ENCODE measurements at places on chromosomes 6 and 20. TPM values are rescaled to one million over a fixed set of nuclear protein-coding genes. Genes with fewer than 3 reads are reported as not detected.
A peak's percentile ranks its signal among the peaks of the same experiment; 100 is the strongest.

Gene FOXC1
- 8.3 TPM for total RNA-seq

Gene GRM1
- total RNA-seq = not detected

Gene LGSN
- total RNA-seq = not detected

Gene CDSN
- not detected for total RNA-seq

Gene SRSF12
- 6.8 TPM for total RNA-seq

Gene TRIM31
- total RNA-seq = 12.3 TPM

Gene MACROD2
- not detected for total RNA-seq

Gene MPIG6B
- not detected for total RNA-seq

Gene CD83
- 0.29 TPM for total RNA-seq

Gene OPRM1
- not detected for total RNA-seq

Gene EYS
- not detected for total RNA-seq

Gene MMP24OS
- total RNA-seq = 39.3 TPM

Gene FHL5
- 4.9 TPM for total RNA-seq

Gene ZNF831
- 1.2 TPM for total RNA-seq

Gene PPP1R3G
- total RNA-seq = not detected

Gene GTSF1L
- not detected for total RNA-seq

GRCh38 chr20:40949346-40949745, 79.3 kb upstream of the TOP1 start:
- no peak for DNase-seq

GRCh38 chr6:136822046-136822375, 381 bp upstream of the PEX7 start:
- no peak for DNase-seq

DNA sequence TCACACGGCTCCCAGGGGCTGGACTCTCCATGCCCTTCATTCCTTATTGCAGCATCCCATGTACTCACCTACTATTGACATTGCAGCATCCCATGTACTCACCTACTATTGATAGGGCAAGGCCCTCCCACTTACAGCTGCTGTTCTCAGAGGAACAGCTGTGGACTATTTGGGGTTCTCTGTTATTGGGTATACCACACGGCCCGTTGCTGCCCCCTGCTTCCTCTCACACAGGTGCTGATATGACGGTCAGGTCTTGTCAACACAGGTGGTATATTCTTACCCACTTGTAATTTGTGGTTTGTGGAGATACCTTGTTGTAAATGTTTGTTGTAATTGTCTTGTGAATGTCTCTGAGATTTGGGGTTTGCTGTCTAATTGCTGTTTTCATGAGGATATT, 18.8 kb downstream of the ALDH5A1 start:
- DNase-seq = no peak

DNA sequence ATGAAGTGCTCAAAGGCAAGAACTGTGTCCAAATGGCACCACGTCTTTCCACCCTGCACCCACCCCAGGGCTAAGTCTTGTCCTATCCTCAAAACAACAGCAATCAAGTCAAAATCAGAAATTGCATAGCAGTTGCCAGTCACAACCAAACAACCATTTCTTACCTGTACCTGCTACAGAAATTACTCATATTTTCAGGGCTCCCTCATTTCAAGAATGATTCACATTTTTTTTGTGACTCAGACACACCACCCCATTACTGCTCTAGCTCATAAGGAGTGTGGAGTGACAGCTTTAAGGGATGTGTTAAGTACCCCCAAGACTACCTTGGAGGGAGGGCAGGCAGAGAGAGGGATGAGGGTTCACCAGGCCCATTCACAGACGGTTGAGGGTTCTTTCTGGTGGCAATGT, 111.7 kb downstream of the TRERF1 start:
- no peak for DNase-seq

GRCh38 chr6:169108753-169109152, 144.9 kb downstream of the THBS2 start:
- DNase-seq = no peak

- DNase-seq = no peak
These were observed 2.9 kb downstream of the DDX39B start for GRCh38 chr6:31538805-31539400.

- DNase-seq = no peak
These were observed 135.6 kb upstream of the UST start for GRCh38 chr6:148611213-148611612.

- no peak for DNase-seq
These were observed 14.5 kb downstream of the CD109 start for GRCh38 chr6:73710470-73710869.

GRCh38 chr20:20404633-20405032, 36.7 kb downstream of the INSM1 start:
- DNase-seq = no peak

DNA sequence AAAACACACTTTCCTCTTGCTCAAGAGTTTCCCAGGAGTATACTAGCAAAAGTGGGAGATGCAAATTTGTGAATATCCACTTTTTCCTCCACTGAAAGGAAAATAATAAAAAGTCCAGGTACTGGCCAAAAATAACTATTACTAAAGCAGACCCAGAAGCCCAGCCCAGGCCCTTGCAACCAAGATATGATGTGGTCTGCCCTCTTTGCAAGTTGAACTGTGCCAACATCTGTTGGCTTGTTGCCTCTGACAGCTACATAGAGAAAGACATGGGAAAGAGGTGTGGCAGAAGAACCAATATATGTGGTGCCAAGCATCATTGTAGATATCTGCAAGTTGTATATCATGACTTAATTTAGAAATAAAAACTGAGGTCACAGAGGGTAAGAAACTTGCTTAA, 78.4 kb upstream of the JAG1 start:
- no peak for DNase-seq

DNA sequence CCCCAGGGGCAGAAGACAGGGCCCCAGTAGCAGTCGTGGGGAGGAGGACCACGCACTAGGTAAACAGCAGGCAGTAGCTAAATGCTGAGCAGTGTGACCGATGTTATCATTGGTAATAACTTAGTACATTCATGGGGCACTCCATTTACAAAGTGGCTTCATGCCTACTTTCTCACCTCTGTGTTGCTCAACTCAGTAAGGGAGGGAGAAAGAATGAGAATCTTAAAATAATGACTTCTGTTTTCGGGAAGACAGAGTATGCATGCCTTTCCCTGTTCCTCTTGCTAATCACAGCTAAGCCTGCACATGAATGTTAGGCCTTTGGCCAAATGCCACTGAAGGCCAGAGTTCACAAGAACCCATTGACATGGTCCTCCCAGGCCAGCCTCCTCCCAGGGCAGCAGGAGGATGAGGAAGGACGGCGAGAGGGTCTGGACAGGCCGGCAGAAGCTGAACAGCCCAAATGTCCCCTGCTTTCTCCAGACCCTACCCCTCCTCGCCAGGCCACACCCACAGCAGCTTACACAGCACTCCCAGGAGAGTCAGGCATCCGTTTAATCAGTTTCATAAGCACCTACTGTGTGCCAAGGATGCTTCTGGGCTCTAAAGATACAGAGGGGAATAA, 183.4 kb downstream of the ANKRD60 start:
- no peak for DNase-seq

- no peak for DNase-seq
These were observed 163.1 kb upstream of the CCN2 start for GRCh38 chr6:132114201-132114825.

GRCh38 chr20:37347347-37347823, 1.4 kb downstream of the SRC start:
- no peak for DNase-seq

DNA sequence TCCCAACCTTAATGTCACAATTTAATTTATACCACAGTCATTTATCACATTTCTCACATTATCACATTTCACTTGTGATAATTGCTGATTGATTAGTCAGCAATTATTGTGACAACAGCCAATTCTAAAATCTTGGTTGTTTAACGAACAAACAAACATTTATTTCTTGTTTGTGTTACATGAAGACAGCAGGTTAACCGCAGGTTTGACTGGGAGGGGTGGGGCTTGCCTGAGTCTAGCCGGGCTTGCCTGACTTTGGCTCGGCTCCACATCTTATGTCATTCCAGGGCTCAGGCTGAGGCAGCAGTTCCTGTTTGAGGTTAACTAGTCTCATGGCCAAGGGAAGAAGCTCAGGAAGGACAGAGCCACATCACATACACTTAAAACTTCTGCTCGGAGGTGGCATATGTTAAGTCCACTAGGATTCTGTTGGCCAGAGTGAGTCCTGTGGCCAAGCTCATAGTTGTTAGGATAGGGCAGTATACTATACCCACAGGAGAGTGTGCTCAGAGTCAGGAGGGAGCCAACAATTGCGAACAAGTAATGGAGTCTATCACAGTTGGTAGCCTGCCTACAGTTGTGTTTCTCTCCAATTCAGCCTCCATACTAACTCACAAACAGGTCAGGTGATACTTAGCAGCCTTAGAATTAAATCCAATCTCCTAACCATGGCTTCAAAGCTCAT, 90.0 kb upstream of the IFNGR1 start:
- DNase-seq = peak; percentile 86

DNA sequence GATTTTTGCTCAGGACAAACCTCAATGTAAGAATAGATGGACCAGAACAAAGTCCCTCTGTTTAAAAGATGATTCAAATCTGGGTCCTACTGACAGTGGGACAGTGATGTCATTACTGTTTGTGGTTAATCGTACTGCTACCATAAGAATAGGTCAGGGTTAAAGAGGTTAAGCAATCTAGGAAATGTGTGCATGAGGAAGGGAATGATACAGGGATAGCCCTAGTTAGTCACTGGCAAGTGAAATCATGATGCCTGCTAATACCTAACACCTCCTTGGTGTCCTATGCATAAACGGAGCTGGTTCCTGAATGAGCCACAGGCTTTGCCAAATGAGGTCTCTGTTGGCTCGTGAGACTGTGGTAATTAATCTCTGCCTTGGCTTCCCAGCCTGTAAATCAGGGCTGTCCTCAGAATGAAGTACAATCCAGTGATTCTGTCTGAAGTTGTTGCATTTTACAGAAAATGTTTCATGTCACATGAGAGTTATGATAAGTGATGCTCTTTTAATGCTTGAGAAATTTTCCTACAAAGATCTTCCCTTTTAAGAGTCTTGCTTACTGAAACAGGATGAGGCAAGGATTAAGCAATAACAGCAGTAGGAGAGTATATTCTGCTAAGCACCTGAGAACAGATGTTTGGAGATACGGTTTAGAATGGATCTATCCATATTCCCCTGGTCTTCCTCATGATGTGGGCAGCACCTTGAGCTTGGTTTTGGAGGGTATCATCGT, 3.8 kb downstream of the MEP1A start:
- DNase-seq = no peak

DNA sequence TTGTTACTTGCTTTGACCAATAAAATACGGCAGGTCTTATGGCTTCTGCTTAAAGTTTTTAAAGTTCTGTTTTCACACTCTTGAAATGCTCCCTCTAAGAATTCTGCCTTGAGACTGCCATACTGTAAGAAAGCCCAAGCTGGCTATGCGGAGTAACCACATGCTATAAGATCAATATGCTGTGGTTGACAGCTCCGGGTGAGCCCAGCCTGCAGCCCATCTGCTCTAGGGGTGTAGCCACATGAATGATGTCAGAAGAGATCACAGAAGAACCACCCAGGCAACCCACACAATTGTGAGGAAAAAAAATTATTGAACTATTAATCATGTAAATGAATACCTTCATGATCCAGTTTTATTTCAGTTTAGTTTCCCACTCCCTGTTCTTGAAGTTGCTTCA, 26.1 kb upstream of the SH3BGRL2 start:
- no peak for DNase-seq

- DNase-seq = peak; percentile 32
These were observed 827.7 kb downstream of the MAFB start for GRCh38 chr20:39861381-39861780.

GRCh38 chr20:5528261-5528660, 211.5 kb upstream of the PROKR2 start:
- no peak for DNase-seq

GRCh38 chr20:53080969-53081871, 109.1 kb downstream of the TSHZ2 start:
- peak; percentile 65 for DNase-seq

- no peak for DNase-seq
These were observed 54.4 kb downstream of the RTN4IP1 start for GRCh38 chr6:106574741-106575458.

- peak; percentile 96 for DNase-seq
These were observed 1.1 kb upstream of the TPD52L2 start for GRCh38 chr20:63863798-63864544.

- DNase-seq = no peak
These were observed 275.1 kb upstream of the SGK1 start for GRCh38 chr6:134593024-134593423.

- peak; percentile 56 for DNase-seq
These were observed 48.3 kb downstream of the ATXN1 start for GRCh38 chr6:16712931-16713484.

DNA sequence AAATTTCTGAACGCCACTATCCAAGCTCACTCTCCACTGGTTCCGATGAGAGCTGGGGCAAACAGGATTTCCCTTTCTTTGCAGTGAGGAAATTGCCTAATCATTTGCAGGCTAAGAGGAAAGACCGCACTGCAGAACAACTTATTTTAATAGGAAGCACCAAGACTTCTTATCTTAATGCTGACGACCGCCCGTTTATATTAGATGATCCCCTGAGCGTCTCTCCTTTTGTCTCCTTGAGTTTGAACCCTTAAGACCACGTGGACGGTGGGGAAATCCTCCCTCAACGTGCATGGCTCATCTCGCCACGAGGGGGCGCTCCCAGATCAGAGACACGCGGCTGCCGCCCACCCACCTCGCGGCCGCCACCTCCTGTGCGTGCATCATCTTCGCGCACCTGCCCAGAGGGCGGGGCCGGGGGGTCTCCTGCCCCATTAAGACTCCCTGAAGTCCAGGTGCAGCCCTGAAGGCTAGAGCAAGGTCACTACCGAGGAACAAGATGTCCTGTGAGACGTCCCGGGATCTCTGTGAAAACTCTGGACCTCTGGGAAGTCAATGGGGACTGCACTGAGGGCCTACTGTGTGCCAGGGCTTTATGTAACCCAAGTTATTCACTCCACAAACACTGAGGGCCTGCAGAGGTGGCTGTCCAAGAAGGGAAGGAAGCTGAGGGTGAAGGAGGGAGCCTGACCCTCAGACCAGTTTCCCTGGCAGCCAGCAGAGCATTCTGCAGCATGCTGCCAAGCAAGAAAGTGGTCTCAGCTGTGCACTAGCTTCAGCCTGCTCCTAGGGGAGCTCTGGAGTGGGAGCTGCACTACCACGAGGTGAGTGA, 28.1 kb downstream of the PDYN start:
- peak; percentile 69 for DNase-seq

GRCh38 chr6:28218312-28219248, 6.5 kb upstream of the ZSCAN9 start:
- peak; percentile 72 for DNase-seq

- no peak for DNase-seq
These were observed 498.9 kb downstream of the BCKDHB start for GRCh38 chr6:80605165-80605989.

DNA sequence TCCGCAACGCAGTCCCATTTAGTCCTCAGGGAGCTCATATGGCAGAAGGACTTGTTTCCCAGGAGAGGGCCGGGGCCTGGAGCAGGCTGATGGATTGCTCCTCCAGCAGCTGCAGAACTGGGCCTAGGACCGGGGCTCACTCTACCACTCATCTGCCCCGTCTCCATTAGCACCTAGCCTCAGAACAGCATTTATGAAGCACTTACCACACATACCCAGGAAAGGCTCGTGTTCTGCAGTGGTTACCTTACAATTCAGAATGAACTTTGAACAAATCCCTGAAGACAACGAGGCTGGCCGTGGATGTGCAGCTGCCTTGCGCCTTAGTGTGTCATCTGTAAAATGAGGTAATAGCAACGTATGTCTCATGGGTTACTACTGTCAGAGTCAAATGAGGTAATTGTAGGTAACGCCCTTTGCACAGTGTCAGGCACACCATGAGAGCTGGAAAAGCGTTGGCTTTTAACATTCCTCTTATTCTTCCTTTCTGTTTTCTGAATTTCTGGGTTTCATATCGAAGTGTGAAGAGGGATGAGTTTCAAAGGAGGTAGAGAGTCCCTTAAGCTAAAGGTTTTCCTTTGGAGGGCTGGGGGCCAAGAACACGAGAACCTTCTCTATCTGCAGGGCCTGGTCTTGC, 46.3 kb upstream of the CD93 start:
- no peak for DNase-seq
